Mesenchymal stem cell (in vitro differentiated cells and primary cell): ENCODE measurements at places on chromosomes 3 and 15.

- no peak overlapping the region for H3K27ac ChIP-seq
- H3K4me3 ChIP-seq = no peak overlapping the region
Measured at GRCh38 chr3:146889626-146890025, 284.5 kb upstream of the PLSCR5 start.

GRCh38 chr15:96321639-96322535, 8.6 kb upstream of the NR2F2 start:
- H3K27ac ChIP-seq = peak overlapping the region; percentile 89
- peak; percentile 53 for DNase-seq
- peak overlapping the region; percentile 56 for H3K4me3 ChIP-seq
- no peaks in the 10 kb centered on the region for H3K36me3 ChIP-seq

DNA sequence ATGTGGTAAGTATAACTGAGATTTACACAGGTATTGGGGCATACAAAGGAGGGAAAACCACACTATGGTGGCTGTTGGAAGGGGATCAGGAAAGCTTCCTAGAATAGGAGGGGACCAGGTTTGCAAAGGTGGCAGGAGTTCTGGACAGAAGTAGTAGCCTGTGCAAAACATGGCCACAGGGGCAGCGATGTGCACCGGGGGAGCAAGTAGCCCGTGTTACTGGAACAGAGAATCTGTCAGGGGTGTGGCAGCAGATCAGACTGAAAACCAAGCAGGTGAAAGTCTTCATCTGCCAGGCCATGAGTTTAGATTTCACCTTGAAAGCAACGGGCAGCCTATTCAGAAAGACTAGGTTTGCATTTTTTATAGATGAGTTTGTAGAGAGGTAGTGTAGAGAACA, 182.3 kb upstream of the LPP start:
- DNase-seq = no peak
- H3K27ac ChIP-seq = no peak overlapping the region
- no peaks in the 10 kb centered on the region for H3K36me3 ChIP-seq
- peaks cover 6% of the 10 kb centered on the region for H3K4me1 ChIP-seq
- no peak overlapping the region for H3K4me3 ChIP-seq

- H3K36me3 ChIP-seq = peaks cover 40% of the 10 kb centered on the region
- no peaks in the 10 kb centered on the region for H3K27me3 ChIP-seq
- no peak for DNase-seq
Measured at GRCh38 chr15:22890296-22890695, 51.8 kb downstream of the NIPA2 start.

GRCh38 chr15:49827311-49827710, 206.5 kb downstream of the DTWD1 start:
- no peaks in the 10 kb centered on the region for H3K36me3 ChIP-seq
- H3K27ac ChIP-seq = no peak overlapping the region
- no peaks in the 10 kb centered on the region for H3K4me1 ChIP-seq
- no peak for DNase-seq
- no peak overlapping the region for H3K4me3 ChIP-seq

- DNase-seq = no peak
- H3K36me3 ChIP-seq = peaks cover 3% of the 10 kb centered on the region
- peaks cover 3% of the 10 kb centered on the region for H3K4me1 ChIP-seq
- no peaks in the 10 kb centered on the region for H3K27me3 ChIP-seq
Measured at GRCh38 chr15:72037321-72037720, 80.6 kb downstream of the MYO9A start.

- no peak for DNase-seq
- no peak overlapping the region for H3K4me3 ChIP-seq
- H3K27ac ChIP-seq = no peak overlapping the region
- H3K36me3 ChIP-seq = no peaks in the 10 kb centered on the region
Measured at GRCh38 chr3:192122832-192123594, 604.3 kb downstream of the FGF12 start.

- DNase-seq = no peak
- no peaks in the 10 kb centered on the region for H3K4me1 ChIP-seq
- no peaks in the 10 kb centered on the region for H3K27me3 ChIP-seq
- peak overlapping the region; percentile 12 for H3K4me3 ChIP-seq
- H3K27ac ChIP-seq = no peak overlapping the region
- H3K36me3 ChIP-seq = peaks cover 37% of the 10 kb centered on the region
Measured at GRCh38 chr3:47890126-47890827, 87.3 kb downstream of the DHX30 start.

- H3K27ac ChIP-seq = no peak overlapping the region
- no peak for DNase-seq
- no peaks in the 10 kb centered on the region for H3K4me1 ChIP-seq
- H3K27me3 ChIP-seq = peaks cover 28% of the 10 kb centered on the region
- no peak overlapping the region for H3K4me3 ChIP-seq
Measured at GRCh38 chr15:72936237-72936636, 116.0 kb upstream of the NEO1 start.

GRCh38 chr3:81744366-81744765, 17.1 kb downstream of the GBE1 start:
- H3K27me3 ChIP-seq = no peaks in the 10 kb centered on the region
- H3K4me1 ChIP-seq = no peaks in the 10 kb centered on the region
- H3K36me3 ChIP-seq = peaks cover 26% of the 10 kb centered on the region
- no peak overlapping the region for H3K4me3 ChIP-seq

- no peak for DNase-seq
- H3K36me3 ChIP-seq = peaks cover 22% of the 10 kb centered on the region
- H3K27me3 ChIP-seq = no peaks in the 10 kb centered on the region
- H3K4me1 ChIP-seq = no peaks in the 10 kb centered on the region
Measured at GRCh38 chr3:72782521-72782920, 65.7 kb downstream of the SHQ1 start.

GRCh38 chr3:65723985-65724384, 314.7 kb downstream of the MAGI1 start:
- no peaks in the 10 kb centered on the region for H3K4me1 ChIP-seq
- no peak overlapping the region for H3K4me3 ChIP-seq
- H3K27me3 ChIP-seq = no peaks in the 10 kb centered on the region
- no peaks in the 10 kb centered on the region for H3K36me3 ChIP-seq
- H3K27ac ChIP-seq = no peak overlapping the region

DNA sequence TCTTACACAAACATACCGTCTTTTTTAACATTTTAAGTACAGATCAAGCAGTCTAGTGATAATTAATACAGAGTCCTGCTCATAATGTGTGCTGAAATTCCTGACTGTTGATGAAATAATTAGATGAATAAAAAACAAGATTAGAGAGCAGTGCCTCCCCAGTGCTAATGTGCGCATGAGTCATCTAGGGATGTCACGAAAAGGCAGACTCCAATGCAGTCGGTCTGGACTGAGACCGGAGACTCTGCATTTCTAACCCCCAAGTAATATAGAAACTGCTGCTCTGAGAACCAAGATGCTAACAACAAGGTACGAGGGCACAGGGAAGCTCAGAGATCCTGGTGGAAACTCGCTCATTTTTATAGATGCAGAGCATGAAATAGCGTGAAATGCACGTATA, 61.4 kb downstream of the COL8A1 start:
- H3K27ac ChIP-seq = peak overlapping the region; percentile 64
- H3K27me3 ChIP-seq = no peaks in the 10 kb centered on the region
- H3K4me1 ChIP-seq = peaks cover 6% of the 10 kb centered on the region

- no peak overlapping the region for H3K27ac ChIP-seq
- H3K27me3 ChIP-seq = no peaks in the 10 kb centered on the region
- H3K4me3 ChIP-seq = no peak overlapping the region
- no peaks in the 10 kb centered on the region for H3K36me3 ChIP-seq
- DNase-seq = no peak
Measured at GRCh38 chr3:106349191-106349881, 480.5 kb upstream of the CBLB start.

DNA sequence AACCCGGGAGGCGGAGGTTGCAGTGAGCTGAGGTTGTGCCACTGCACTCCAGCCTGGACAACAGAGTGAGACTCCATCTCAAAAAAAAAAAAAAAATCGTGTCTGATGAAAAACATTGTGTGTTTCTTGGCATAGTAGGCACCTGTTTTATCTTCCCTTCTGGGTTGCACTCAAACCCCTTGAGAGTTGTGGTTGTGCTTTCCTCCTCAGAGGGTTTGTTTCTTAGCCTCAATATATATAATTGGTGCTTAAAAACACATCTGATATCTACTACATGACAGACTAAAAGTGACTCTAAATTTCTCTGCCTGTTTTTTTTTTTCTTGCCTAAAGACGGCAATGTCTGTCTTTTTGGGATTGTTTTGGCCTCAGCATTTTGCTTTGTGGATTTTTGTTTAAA, 7.6 kb downstream of the NR1D2 start:
- peaks cover 25% of the 10 kb centered on the region for H3K36me3 ChIP-seq
- no peaks in the 10 kb centered on the region for H3K27me3 ChIP-seq
- no peak overlapping the region for H3K27ac ChIP-seq
- DNase-seq = no peak
- no peak overlapping the region for H3K4me3 ChIP-seq

DNA sequence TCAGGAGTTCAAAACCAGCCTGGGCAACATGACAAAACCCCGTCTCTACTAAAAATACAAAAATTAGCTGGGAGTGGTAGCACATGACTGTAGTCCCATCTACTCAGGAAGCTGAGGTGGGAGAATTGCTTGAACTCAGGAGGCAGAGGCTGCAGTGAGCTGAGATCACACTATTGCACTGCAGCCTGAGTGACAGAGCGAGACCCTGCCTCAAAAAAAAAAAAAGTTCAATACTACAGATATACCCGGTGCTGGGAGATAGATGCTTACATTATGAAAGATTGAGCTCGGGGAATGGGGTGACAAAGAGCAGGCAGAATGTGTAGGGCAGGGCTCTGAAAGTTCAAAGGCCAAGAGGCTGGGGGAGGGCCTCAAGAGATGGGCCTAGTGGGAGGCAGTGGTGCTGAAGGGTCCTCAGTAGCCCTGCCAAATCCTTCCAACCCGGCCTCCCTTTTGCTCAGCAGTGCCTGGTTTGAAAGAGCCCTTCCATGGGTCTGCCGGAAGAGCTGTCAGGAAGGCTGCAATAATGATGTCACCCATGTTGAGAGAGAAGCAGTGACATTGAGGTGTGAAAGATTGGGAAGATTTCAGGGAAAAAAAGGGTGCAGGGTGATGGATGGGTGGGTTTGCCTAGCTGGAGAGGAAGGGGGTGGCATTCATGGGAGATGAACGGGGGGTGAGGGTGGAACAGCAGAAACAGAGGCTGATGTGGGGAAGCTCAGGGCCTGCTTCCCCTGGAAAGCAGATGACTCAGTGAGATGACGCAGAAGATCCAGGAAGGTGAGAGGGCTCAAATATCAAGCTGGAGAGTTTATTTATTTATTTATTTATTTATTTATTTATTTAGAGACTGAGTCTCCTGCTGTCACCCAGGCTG, 20.0 kb upstream of the IREB2 start:
- H3K36me3 ChIP-seq = no peaks in the 10 kb centered on the region
- peaks cover 2% of the 10 kb centered on the region for H3K4me1 ChIP-seq
- no peak overlapping the region for H3K4me3 ChIP-seq
- DNase-seq = no peak
- no peak overlapping the region for H3K27ac ChIP-seq

- H3K36me3 ChIP-seq = no peaks in the 10 kb centered on the region
- H3K27me3 ChIP-seq = no peaks in the 10 kb centered on the region
- no peak overlapping the region for H3K4me3 ChIP-seq
- peak; percentile 68 for DNase-seq
Measured at GRCh38 chr3:157533298-157534070, 30.3 kb upstream of the VEPH1 start.

GRCh38 chr3:15289661-15290060, 42.7 kb downstream of the SH3BP5 start:
- H3K36me3 ChIP-seq = peaks cover 51% of the 10 kb centered on the region
- DNase-seq = no peak
- H3K27ac ChIP-seq = no peak overlapping the region
- no peaks in the 10 kb centered on the region for H3K27me3 ChIP-seq

DNA sequence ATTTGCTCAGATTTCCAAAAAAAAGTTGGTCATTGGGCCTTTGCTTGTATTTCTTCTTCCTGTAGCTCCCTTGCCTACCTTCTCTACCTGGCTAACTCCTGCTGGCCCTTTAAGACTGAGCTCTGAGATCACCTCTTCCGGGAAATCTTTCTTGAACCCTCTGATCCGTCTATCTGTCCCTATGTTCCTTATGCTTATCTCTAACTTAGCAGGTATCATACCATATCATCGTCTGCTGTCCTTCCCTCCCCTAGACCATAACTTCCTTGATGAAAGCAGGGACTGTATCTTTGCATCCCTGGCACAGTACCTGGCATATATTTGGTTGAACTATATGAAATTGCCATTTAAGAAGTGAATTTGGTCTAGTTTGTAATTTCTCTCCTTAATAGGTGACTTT, 42.3 kb downstream of the PDE8A start:
- no peak overlapping the region for H3K4me3 ChIP-seq
- H3K27me3 ChIP-seq = no peaks in the 10 kb centered on the region
- H3K4me1 ChIP-seq = peaks cover 21% of the 10 kb centered on the region
- no peaks in the 10 kb centered on the region for H3K36me3 ChIP-seq
- DNase-seq = no peak

- DNase-seq = no peak
- H3K36me3 ChIP-seq = no peaks in the 10 kb centered on the region
- no peaks in the 10 kb centered on the region for H3K27me3 ChIP-seq
- no peaks in the 10 kb centered on the region for H3K4me1 ChIP-seq
- no peak overlapping the region for H3K27ac ChIP-seq
- no peak overlapping the region for H3K4me3 ChIP-seq
Measured at GRCh38 chr3:192481638-192482037, 245.7 kb downstream of the FGF12 start.

DNA sequence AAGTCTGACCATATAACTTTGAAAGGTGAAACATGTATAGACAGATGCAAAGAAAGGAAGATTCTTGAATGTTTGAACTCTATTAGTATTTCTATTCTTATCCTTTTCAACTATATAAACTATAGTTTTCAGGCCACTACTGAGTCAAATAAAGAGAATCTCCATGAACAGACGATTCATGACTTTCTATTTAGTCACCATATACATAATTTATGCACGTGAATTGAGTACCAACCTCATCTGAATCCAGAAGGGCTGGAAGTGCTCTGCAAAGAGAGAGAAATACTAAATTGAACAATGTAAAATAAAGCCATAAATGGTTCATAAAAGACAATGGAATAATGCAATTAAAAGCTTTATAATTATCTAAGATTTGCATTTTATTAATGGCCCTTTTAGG, 9.5 kb upstream of the VPS39 start:
- no peak overlapping the region for H3K4me3 ChIP-seq
- H3K27ac ChIP-seq = no peak overlapping the region
- no peaks in the 10 kb centered on the region for H3K4me1 ChIP-seq
- DNase-seq = no peak
- H3K27me3 ChIP-seq = no peaks in the 10 kb centered on the region
- peaks cover 85% of the 10 kb centered on the region for H3K36me3 ChIP-seq

- H3K4me1 ChIP-seq = no peaks in the 10 kb centered on the region
- H3K36me3 ChIP-seq = no peaks in the 10 kb centered on the region
- peaks cover 3% of the 10 kb centered on the region for H3K27me3 ChIP-seq
- DNase-seq = no peak
- no peak overlapping the region for H3K27ac ChIP-seq
- no peak overlapping the region for H3K4me3 ChIP-seq
Measured at GRCh38 chr15:90686435-90687218, 30.5 kb upstream of the BLM start.

GRCh38 chr3:115127208-115127607, 19.9 kb downstream of the ZBTB20 start:
- no peak for DNase-seq
- H3K4me1 ChIP-seq = no peaks in the 10 kb centered on the region
- no peak overlapping the region for H3K4me3 ChIP-seq
- H3K27ac ChIP-seq = no peak overlapping the region
